ENCODE measurements at places on chromosomes 4 and X.

DNA sequence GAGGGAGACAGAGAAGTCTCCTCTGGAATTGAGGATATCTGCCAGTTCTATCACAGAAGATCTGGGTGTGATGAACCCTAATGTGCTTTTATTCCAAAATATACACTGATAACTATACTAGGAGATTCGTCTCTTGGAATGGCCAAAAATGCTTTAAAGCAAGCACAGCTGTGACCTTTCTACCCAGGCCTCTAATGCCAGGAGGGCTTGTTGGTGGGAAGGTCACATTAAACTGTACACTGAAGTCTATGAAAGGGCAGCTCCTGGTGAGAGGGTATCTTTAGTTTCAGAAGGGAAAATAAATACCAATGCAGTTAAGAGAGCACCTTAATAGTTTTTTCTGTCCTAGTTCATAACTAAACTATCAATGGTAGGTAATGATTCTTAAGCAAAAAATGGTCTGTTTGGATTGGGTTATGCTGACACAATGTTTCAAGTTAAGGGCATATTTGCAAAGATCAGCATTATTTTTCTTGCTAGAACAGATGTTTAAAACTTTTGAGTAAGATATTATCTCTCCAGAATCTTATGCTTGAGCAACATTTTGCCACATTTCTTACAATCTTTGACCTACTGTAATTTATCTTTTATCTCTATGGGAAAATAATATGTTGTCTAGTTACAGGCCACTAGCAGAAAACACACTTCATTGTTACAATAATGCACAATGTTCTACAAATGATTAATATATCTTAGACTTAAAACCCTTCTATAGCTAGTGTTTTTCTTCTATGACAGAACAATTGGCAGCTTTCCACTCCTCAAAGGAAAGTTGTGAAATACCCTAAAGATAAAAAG is 59.6 kb downstream of the SEC24D start:
- no peak for DNase-seq

DNA sequence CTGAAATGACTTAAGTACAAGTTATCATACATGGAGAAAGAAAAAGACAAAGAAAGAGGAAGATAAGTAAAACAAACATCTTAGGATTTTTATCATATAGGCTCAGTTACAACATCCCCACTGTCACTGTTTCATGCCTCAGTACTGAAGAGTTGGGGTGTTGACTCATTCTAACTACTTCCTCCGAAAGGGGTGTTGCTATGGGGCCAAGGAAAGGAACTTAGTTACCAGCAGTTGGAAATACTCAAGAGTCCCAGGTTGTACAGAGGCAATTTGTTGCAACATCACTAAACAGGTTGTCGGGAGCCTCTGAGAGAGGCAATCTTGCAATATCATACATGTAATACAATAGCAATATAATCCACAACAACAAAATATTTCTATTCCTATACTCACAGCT is 1264.7 kb downstream of the PCDH7 start:
- no peak for DNase-seq

- DNase-seq = no peak
Observed at GRCh38 chr4:124873361-124874171, 161.0 kb upstream of the ANKRD50 start.

GRCh38 chrX:6783912-6784311 is 249.0 kb upstream of the VCX3A start:
- no peak for DNase-seq

GRCh38 chr4:188822698-188823097 is 683.5 kb downstream of the TRIML1 start:
- peak; percentile 1 for DNase-seq

DNA sequence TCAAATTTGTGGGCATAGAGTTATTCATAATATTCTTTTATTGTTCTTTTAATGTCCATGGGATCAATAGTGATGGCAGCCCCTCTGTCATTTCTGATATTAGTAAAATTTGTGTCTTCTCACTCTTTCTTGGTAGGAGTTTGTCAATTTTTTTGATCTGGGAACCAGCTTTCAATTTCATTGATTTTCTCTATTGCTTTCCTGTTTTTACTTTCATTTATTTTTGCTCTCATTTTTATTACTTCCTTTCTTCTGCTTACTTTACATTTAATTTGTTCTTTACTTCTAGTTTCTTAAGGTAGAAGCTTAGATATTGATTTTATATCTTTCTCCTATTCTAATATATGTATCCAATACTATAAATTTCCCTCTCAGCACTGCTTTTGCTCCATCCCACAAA is 40.7 kb downstream of the AWAT2 start:
- DNase-seq = no peak

GRCh38 chr4:109462297-109462696 is 28.7 kb downstream of the SEC24B start:
- no peak for DNase-seq

DNA sequence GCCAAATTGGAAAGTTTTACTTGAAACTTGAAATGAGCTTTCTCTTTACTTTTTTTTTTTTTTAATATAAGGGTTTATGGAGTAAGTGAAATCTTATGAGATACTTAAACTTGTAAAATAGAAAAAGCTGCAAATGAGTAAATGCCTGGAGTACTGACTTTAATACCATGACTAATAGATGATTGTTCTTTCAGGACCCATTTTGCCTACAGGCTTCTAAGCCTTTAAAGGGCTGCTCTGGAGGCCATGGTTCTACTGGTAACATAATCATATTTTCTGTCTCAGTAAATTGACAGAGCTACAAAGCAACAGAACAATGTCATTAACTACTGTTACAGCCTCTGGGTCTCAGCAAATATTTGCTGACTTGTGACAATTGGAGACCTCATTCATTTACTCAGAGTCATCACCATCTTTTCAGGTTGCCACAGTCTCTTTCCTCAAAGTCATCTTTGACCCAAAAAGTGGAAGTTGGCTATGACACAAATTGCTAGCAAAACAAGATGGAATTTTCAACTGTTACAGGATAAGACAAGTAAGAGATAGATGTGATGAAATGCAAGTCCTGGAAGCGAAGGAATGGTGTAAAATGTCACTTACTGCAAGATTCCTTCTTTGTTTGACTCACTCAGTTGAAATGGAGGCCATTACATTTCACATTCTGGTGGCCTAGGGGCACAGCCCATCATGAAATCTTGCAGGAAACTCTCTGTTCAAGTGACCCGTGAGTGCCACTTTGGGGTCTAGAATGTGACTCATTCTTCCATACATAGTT is 132.7 kb downstream of the BTC start:
- no peak for DNase-seq

DNA sequence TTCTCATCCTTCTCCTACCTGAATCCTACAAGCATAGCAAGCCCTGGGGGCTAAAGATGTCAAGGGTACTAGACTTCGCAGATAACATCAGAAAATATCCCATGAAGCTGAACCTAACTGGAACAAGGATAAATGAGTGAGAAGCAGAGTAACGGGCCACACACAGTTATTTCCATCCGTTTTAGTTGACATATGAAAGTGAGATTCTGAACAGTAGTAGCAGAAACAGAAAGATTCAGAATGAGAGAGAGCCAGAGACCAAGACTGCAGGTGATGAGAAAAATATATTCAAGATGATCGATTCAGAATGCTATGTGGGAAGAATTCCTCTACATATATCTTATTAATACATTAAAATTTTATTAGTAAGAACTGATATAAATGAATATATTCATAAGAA is 165.1 kb downstream of the TSPAN5 start:
- no peak for DNase-seq

GRCh38 chr4:82436780-82437179 is 6.4 kb downstream of the ENOPH1 start:
- no peak for DNase-seq

GRCh38 chr4:189779281-189779980 is 161.2 kb upstream of the FRG1 start:
- DNase-seq = no peak

- no peak for DNase-seq
Observed at GRCh38 chrX:56107320-56107719, 124.8 kb upstream of the KLF8 start.

Measured in small intestine (tissue), 16 donors.